GM04504 (cell line): ENCODE measurements at places on chromosomes 7 and 10.

DNA sequence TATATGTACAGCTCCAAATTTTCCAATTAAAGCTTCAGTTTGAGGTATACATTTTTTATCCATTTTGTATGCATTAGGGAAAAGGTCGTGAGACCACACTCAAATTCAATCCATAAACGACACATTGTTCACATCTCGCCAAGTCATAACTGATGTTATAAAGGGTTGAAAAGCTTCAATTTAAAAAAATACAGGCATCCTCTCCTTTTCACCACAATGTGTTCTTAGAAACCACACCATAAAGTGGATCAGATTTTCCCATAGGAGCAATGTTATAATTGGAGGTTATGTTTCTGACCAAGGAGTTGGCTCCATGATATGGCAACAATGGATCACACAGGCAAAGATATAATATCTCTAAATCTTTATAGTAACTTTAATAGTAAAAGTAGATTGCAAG is 663.6 kb downstream of the PARD3 start:
- no peak for DNase-seq

DNA sequence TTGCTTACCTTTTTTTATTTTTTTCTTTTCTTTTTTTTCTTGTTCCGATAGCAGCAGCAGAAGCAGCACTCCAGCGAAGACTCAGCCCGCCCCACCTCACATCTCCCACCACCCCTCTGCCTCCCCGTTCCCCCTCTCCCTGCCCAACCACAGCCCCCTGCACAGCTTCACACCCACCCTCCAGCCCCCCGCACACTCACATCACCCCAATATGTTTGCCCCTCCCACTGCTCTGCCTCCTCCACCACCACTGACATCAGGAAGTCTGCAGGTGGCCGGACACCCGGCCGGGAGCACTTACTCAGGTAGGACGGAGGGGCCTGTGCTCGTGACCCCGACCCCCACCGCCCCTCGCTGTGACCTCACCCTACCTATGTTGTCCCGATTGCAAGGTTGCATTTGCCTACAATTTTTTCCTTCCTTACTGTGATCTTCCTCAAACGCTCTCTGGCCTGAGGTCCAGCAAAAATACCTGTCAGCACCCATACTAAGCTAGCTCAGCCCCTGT is 367.2 kb upstream of the GALNT17 start:
- DNase-seq, result no peak

DNA sequence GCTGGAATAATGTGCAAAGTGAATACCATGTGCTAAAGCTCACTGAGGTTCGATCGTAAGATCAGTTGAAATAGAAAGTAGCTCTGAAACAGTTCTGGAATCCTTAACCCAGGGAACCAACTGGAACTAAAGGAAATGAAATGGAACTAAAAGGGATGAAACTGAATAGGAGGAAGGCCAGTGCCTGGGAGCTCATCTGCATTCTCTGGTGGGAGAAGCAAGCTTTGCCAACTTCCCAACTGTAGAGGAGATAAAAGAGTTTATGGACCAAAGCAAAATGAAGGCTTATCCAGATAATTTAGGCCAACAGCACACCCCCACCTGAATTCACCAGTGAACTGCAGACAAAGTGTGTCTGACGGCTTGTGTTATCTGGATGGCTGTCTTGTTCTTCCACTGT is 188.6 kb upstream of the HABP2 start:
- no peak for DNase-seq

- no peak for DNase-seq
These were observed 215.7 kb upstream of the HABP2 start for GRCh38 chr10:113337142-113337541.

DNA sequence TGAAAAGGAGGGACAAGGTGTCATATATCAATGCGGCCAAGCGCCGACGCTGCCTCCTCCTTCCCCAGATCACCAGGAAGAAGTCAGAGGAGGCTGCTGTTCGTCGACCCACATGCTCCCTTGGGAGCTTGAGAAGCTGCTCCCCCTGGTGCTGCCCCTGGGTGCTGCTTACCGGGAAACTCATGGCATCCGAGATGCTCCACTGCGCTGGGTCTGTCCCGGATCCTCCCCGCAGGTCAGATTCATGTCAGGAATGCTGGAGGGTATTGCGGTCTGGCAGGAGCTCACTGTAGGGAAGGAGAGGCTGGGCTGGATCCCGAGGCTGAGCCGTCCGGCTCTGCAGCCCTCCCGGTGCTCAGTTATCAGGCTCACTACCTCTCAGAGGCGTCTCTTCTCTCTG is 123.7 kb upstream of the FAM20C start:
- no peak for DNase-seq

GRCh38 chr10:101780818-101781654 is 2.2 kb downstream of the NPM3 start:
- peak; percentile 21 for DNase-seq
